ENCODE measurements at places on chromosomes 2 and 18. TPM values are rescaled to one million over a fixed set of nuclear protein-coding genes. Genes with fewer than 3 reads are reported as not detected.
A peak's percentile ranks its signal among the peaks of the same experiment; 100 is the strongest.

GRCh38 chr2:20080839-20081415, 29.5 kb upstream of the LAPTM4A start:
- no peak for DNase-seq

DNA sequence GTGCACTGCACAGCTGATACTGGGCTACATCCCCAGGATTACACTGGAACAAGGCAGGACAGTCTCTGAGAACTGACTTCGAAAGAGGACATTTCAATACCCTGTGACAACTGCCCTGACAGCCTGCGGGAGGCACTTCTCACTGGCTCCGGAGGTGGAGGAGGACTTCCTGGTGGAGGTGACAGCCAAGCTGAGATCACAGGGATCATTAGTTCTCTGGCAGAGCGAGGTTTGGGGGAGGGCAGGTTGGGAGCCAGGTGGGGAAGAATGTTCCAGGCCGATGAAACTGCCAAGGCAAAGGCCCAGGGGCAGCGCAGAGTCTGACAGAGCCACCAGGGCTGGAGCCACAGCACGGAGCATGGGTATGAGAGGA, 28.0 kb upstream of the NPAS2 start:
- no peak for DNase-seq

The PLB1 gene
- 1.9 TPM for total RNA-seq

The MSTN gene
- total RNA-seq, result not detected

GRCh38 chr18:65091744-65092329, 659.0 kb upstream of the CDH7 start:
- DNase-seq, result no peak

- DNase-seq, result no peak
These were observed 768.2 kb downstream of the NRXN1 start for GRCh38 chr2:50263728-50264127.

GRCh38 chr2:235553696-235554100, 59.9 kb downstream of the AGAP1 start:
- no peak for DNase-seq

GRCh38 chr2:217494557-217494956, 508.2 kb downstream of the TNS1 start:
- DNase-seq, result no peak

GRCh38 chr2:233711312-233712008, 1.2 kb upstream of the UGT1A5 start:
- DNase-seq, result peak; percentile 74

DNA sequence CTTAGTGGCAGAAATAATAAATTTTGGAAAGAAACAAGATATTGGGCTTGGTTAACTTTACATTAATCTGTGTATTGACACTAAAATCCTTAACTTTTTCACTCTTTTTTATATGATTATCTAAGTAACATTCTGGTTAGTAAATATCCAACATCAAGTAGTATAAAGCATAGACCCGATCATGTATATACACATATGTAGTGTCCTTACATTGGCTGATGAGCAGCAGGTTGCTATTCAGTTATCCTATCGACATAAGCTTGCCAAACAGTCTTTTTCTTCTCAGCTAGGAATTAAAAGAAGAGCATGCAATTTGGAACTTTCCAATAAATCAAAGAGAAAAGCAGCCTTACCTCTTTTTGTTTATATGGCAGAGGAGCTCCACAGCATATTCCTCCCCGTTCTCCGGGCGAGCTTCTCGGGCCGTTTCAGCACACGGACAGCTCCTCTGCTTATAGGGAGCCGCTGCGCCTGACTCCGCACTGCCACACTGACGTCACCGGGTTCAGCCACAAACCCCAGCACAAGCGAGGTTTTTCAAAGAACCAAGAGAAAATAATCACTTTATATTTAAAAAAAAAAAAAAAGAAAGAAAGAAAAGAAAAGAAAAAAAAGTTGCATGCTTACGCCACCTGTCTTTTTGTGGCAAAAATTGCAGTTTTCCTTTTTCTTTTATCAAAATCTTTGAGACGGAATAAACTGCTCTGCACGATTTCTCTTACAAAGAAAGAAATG, at the start of gene SCG2:
Gene SCG2, minus strand, starts transcription at position 430 of the 735 bp plus-strand sequence. CDS start 3,079 bp downstream, outside the sequence.
- peak; percentile 57 for DNase-seq

The IL18R1 gene
- 68.0 TPM for total RNA-seq

DNA sequence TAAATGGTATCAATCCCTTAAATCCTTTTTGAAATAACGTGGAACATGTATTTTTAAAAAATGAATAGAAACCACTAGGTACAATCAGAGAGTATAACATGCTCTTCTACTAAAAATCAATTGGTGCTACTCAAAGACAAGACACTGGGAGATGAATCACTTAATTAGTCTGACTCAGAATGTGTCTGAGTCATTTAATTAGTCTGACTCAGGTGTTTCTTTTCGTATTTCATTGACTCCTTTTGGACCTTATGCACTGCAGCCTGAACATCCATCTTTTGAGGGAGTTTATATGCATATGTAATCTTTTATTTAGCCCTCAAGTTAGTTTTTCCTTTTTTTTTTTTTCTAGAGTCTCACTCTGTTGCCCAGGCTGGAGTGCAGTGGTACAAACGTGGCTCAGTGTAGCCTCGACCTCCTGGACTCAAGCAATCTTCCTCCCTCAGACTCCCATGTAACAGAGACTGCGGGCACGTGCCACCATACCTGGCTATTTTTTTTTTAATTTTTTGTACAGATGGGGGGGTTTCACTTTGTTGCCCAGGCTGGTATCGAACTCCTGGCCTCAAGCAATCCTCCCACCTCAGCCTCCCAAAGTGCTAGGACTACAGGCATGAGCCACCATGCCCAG, 26.5 kb downstream of the PPP4R3B start:
- no peak for DNase-seq

GRCh38 chr2:234991793-234992192, 40.0 kb downstream of the SH3BP4 start:
- no peak for DNase-seq

- DNase-seq, result no peak
These were observed 35.8 kb downstream of the MFSD6 start for GRCh38 chr2:190443778-190444481.

DNA sequence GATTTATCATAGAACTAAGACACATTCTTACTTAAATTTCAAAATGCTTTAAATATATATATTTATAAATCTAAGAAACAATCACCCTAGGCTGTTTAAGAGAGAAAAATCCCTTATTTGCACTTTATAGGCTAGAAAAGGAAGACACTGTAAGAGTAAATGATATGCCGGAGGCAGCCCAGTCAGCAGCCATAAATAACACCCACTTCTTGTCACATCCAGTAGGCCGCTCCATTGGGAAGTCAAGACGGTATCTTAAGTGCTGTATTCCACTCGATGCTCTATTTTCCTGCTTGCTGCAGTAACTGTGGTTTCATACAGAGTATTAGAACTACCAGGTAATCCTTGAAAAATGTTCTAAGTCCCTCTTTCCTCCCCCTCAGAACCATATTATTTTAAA, 57.9 kb downstream of the ABCA12 start:
- DNase-seq, result no peak

The ACADL gene
- total RNA-seq, result not detected

- DNase-seq, result no peak
These were observed 54.5 kb downstream of the PRELID3A start for GRCh38 chr18:12462242-12462641.

DNA sequence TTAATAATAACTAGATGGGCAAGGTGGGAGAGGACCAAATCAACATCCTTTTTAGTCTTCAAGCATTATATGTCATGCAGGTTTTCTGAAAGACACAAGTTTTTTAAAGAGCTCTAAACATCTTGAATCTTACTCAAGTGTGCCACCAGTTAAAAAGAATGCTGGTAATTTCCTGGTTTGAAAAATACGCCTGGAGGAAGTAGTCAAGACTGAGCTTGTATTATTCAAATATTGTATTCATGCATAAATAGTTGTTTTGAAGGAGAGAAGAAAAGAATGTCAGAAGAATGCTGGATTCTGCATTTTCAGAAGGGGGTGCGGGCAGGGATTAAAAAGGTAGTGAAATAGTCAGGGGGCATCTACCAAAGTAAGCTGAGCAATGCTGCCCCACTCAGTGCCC, 90.7 kb downstream of the WDPCP start:
- no peak for DNase-seq

DNA sequence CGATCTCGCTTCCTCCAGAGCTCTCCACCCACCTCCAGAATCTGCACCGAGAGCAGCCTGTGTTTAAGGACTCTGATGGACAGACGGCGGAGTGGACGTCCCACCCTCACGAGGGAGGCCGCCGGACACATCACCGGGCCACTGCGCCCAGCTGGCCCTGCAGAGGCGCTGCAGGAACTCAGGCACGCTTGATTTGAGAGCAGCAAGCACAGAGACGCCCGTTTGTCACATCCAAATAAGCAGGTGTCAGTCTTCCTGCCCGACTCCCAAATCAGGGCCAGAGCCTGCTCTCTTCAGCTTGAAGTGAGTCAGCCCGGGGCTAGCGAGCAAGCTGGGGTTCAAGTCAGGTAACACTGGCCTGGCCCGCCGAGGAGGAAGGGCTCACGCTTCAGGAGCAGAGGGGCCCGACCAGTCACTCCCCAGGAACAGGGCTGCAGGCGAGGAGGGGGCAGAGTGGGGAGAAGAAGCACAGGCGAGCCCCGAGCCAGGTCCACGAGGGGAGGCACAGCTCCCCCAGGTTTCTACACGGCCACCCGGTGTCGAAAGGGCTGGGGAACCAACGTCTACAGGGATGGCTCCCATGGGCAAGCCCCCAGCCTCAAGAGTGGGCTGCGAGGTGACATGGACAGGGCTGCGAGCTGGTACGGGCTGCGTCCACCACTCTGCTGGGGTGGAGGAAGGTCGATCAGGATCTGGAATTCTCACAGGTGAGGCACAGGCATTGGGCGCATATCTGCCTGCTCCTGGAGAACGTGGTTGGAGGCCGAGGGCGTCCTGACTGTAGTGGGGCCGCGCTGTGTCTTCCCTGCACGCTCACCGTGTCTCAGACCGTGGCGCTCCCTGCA, 52.5 kb upstream of the CTDP1 start:
- DNase-seq, result no peak

The ATP6V1C2 gene
- total RNA-seq, result not detected

DNA sequence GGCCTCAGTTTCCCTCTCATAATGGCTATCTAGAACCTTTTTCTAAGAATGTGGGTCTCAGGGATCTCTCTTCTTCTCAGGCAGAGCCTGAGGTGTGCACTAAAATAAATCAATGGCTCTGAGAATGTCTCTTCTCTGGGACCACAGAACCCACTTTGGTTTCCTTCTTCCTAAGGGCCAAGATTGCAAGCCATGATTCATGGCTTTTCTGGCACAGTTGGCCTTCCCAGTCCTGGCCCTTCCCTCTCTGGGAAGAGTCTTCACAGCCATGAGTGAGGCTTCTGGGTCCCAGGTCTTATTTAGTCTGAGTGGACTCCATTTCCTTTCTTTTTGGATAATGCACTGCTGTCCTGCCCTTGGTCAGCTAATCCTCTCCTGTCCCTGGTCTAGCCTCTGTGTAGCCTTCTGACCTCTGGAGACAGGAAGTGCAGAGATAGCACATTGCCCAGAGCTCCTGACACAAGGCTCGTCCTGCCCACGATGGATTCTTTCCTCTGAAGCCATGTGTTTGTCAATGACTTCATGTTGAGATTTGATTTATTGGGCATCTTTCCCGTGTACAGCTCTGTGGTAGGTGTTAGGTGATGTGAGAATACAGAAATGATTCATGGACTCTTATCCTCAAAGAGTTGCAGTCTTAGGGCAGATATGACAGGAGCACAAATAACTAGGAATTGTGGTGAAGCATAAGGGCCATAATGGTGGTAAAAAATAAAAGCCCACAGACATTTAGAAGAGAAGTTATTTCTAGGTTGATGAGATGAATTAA, 245.0 kb downstream of the CLIP4 start:
- DNase-seq, result no peak

DNA sequence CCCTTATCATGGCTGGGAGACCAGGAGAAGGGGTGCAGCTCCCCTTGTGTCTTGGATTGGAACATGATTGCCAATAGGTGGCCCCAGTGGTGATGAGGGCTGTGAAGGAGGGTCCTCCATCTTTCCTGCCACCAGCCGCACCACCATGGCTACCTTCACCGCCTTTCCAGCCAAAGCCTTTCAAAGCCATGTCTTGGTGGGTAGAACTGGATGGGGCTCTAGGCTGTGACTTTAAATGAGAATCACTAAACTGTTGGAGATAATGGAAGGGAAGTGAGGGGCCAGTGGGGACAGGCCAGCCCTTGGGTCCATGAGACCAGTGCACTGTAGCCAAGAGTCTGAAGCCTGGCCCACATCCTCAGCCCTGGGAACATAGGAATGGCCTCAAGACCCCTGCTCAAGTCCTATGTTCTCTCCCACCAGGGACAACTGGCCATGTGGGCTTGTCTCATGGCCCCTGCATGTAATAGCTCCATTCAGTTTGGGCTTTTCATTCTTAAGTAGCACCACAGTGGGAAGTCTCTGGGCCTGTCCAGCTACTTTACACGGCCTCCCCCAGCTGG, 345.7 kb downstream of the DYSF start:
- no peak for DNase-seq

GRCh38 chr2:557635-558301, 119.4 kb downstream of the TMEM18 start:
- no peak for DNase-seq

GRCh38 chr2:121319941-121320340, 34.9 kb upstream of the TFCP2L1 start:
- no peak for DNase-seq

GRCh38 chr2:18552351-18553077, 7.9 kb downstream of the RDH14 start:
- no peak for DNase-seq

GRCh38 chr2:129877795-129878775, 101.4 kb upstream of the RAB6C start:
- DNase-seq, result no peak

DNA sequence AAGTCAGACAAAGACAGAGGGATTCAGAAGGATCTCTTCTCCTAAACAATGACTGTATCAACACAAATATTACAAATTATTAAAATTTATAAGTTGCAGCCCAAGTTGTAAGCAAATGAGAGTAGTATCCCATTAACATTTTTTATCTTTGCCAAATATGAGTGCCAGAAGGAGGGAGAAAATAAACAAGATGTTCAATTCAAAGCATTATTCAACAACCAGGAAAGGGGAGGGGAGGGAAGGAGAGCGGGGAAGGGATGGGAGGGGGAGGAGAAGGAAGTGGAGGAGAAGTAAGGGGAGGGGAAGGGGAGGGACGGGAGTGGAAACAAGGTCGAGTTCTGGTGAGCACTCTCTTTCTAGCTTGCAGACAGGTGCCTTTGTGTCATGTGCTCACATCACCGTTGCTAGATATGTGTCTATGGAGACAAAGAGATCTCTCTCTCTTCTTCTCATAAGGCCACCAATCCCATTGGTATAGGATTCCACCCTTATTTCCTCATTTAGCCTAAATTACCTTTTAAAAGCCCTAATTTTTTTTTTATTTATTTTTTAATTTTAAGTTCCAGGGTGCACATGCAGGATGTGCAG, 679.6 kb upstream of the CHAC2 start:
- no peak for DNase-seq

DNA sequence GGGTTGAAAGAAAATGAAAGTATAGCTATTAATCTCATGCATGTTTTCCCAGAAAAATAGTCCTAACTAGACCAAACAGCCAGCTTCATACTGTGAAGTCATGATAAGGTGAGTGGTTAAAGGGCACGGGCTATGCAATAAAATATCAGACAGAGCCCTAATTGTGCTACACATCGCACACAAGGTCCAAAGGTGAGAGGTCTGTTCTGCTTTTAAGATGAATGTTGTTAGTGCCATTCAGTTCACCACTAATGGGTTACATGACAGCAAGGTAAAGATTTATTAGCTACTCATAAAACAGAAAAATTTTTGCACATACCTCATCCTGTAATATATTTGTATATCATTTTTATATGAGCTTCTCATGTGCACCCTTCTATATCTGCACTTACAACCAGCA, 105.0 kb upstream of the STK17B start:
- no peak for DNase-seq
